ENCODE measurements at places on chromosomes 6 and 20.

DNA sequence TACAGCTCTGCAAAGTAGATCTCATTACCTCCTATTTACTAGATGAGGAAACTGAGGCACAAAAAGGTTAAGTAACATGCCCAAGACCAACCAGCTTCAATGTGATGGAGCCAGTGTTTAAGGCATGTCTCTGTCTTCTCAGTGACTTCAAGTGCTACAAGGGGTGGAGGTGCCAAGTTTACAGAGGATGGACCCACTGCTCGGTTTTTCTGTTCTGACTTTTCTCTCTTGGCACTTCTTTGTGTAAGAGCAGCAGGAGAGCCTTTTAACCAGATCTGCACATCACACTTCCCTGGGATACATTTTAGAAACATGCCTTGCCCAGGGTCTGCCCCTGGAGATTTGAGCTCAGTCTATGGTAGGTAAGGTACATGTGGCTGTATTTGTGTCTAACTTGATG is 9.8 kb downstream of the WRNIP1 start:
- DNase-seq, result no peak

- DNase-seq, result no peak
Observed at GRCh38 chr6:106757267-106757666, 127.9 kb downstream of the QRSL1 start.

GRCh38 chr6:124055963-124056362 is 252.3 kb downstream of the NKAIN2 start:
- no peak for DNase-seq

DNA sequence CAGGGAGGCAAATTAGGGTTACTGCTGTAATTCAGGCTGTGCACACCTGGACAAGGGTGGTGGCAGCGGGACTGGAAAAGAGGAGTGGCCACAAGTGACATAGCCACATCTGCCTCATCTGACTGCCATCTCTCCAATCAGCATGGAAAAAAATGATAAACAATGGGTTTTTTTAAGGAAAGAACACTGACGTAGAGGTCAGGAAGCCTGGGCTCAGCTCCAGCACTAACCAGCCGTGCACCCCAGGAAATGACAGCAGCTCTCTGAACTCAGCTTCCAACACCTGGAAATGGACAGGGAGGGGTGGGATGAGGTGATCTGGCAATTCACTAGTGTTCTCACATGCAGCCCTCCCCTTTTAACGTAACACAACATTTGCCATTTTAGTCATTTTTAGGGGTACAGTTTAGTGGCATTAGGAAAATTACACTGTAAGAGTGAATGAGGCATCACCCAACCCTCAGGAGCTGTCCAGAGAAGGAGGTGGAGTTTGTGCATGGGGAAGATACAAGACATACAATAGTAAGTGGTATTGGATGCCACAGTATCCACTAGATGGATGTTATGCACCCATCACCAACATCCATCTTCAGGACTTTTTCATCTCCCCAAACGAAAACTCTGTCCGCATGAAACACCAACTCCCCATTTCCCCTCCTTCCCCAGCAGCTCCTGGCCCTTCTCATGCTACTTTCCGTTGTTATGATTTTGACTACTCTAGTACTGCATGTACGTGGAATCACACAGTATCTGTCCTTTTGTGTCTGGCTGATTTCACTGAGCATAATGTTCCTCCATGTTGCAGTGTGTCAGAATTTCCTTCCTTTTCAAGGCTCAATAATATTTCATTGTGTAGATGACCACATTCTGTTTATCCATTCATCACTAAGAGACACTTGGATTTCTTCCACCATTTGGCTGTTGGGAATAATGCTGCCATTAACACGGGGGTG is 215.5 kb upstream of the ECI2 start:
- no peak for DNase-seq

- DNase-seq, result no peak
Observed at GRCh38 chr20:8212286-8212685, 80.2 kb downstream of the PLCB1 start.

- DNase-seq, result no peak
Observed at GRCh38 chr6:97141756-97142155, 141.3 kb downstream of the MMS22L start.

DNA sequence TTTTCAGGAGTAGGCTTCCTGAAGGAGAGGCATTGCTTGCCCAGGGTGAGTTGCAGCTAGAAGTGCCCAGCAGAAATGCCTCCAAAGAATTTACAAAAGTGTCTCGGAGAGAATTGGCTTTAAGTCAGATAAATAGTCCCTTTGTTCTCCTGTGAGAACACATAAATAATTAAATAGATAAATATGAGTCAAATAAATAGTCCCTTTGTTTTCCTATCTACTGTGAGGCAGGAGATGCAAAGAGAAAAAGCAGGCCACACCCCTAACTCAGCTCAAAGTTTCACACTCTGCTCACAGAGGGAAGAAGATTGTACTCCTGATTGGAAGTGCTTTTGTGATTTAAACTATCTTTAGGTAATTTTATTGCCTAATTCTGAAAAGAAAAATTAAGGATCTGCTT is 180.7 kb upstream of the PRSS16 start:
- DNase-seq, result peak; percentile 57

DNA sequence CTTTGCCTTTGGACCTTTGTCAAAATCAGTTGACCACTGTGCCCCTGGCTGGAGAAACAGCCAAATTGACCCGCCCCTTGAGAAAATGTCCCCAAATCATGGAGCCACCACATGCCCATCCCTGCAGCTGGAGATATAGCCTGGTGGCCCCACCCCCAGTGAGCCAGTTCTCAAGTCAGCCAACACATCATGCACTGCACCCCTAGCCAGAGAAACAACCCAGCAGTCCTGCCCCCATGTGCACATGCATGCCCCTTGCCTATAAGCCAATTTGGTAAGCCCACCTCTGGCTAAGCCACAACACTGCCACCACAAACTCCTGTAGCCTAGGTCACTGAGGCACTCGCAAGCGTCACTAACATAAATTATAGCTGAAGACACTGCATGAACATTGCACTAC is 174.2 kb upstream of the ECI2 start:
- DNase-seq, result no peak

GRCh38 chr6:37033819-37034795 is 28.7 kb downstream of the FGD2 start:
- no peak for DNase-seq

GRCh38 chr20:62032609-62033368 is 32.9 kb downstream of the TAF4 start:
- no peak for DNase-seq

DNA sequence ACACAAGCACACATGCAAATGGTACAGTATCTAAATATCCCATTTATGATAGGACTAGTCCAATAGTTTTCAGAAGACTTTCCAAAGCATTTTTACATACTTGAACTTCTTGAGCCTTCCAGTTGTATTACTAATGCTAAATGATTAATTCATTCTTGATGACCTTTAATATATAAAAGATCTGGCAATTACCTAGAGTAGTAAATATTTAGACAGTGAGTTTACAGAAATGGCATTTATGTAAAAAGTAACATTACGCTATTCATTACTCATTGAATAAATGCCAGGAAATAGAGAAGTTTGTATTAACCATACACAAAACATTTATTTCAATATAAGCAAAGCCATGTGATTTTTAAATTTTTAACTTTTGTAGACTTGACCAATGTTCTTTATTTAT is 158.8 kb downstream of the DST start:
- no peak for DNase-seq

- DNase-seq, result no peak
Observed at GRCh38 chr6:148461986-148462577, 119.4 kb downstream of the SASH1 start.

Data from testis (tissue), 5 donors.